ENCODE measurements at places on chromosomes 7 and 10.

DNA sequence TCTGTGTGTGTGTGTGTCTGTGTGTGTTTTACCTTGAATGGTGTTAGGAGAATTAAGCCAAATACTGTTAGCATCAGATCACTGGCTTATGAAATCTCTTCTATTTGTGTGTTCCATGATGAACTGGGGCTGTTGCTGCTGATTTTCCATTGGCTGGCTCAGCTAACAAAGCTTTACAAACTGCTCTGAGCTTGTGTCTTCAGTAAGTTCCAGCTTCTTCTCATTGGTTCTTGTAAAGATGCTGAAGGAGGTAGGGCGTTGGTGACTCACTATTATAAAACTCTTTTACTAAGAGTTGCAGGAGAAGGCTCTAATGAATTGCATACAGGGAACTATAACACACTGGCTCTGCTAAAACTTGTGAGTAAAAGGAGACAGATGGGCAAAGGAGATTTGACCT lies 136.4 kb upstream of the PRKCQ start:
- no peak for DNase-seq

- no peak for DNase-seq
Measured at GRCh38 chr10:67818323-67818722, 19.7 kb downstream of the DNAJC12 start.

- no peak for DNase-seq
Measured at GRCh38 chr7:139993169-139993568, 69.6 kb downstream of the PARP12 start.

DNA sequence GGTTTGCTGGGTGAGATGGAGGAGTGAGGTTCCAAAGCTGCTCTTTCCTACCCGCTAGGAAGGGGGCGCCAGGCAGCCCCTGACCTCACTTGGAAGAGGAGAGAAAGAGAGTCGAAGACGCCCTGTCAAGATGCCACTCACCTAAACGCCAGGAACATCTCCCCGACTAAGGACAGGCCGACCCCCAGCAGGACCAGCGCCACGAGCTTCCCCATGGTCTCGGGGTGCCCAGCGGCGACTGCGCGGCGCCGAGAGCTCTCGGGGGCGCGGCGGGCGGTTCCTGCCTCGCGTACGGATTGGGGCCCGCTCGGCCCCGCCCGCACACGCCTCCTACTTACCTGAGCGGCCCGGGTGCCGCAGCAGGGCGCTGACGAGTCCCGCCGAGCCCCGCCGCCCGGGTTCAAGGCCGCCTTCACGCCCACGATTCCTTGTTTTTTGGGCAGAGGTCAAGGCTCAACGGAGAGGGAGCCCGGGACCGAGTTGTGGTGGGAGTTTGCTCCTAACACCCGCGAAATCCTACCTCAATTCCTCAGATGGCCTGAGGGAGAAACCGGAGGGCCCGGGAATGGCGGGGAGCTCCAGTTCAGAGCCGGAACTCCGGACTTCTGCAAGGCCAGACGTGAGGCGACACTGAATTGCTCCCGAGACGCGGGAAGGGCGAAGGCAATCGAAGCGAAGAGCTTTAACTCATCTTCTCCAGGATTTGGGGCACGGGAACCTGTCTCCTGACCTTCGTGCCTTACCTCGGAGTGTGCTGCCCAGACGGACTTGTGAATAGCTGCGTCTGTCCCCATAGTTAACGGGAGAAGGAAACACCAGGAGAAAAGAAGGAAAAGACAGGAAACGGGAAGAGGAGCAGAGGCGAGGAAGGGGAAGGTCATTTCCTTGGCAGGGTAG lies at the start of gene PON3:
Gene PON3 (minus strand): TSS at position 240 of the 897 bp plus-strand sequence. CDS start 25 bp downstream, at position 215.
- DNase-seq, result no peak

DNA sequence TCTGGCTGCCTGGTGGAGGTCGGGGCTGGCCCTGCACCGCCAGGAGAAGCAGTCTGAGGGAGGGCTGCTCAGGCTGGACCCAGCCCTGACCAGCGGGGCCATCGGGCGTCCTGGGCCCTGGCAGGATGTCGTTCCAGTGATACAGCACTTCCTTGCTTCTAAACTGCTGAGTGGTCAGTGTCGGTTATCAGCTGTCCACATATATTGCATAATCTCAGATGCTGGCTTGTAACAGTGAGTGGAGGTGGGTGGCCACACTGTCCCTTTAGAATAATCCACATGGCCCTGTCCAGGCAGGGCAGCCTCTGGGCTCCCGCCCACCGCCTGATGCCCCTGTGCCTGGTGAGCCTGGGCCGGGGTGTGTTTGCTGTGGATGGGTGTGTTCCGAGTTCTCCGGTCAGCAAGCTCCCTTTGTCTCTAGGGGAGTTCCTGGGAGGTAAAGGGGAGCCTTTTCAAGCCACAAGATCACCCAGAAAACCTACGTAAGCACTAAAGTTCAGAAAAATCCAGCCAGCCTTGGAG lies 86.1 kb downstream of the LHPP start:
- DNase-seq, result no peak

DNA sequence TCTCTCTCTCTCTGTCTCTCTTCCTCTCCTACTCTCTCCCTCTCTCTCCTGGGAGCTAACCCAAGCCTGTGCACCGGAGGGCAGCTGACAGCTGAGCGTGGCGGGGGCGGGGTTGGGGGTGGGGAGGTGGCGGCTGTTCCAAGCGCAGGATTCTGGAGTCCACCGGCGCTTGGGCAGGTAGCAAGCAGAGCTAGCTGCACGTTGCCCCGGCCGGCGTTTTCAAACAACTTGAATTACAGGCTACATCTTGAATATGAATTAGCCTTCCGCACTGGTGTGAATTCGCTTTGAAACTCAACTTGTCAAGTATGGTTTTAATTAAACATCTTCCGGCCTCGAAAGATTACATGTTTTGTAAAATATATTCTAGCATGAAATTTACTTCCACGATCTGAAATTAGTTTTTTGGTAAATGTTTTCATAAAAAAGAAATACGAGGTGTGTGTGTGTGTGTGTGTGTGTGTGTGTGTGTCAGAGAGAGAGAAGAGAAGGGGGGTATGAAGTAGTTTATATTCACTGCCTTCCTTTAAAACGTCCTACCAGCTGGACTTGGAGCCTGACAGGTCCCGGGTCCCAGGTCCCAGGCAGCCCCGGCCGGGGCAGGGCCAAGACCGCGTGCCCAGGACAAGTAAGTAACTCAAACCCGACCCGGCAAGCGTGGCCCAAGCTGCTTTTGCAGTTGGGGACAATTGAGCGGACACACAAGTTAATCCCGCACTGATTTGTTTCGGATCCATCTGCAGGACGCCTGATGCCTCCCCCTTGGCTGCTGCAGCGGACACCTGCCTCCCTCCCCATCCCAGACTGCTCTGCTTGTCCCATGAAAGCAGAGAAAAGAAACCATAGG lies 9.0 kb upstream of the DLX6 start:
- DNase-seq, result no peak

Data from cortex of kidney (tissue), 1 donor.